ENCODE measurements at places on chromosomes 6 and 20. TPM values are rescaled to one million over a fixed set of nuclear protein-coding genes. Genes with fewer than 3 reads are reported as not detected.

The SLC32A1 gene
- not detected for total RNA-seq

The IL20RA gene
- total RNA-seq: not detected

The SLC25A27 gene
- 2.4 TPM for total RNA-seq

The ADGRB3 gene
- total RNA-seq: not detected

The UNC5CL gene
- not detected for total RNA-seq

The KCNK17 gene
- not detected for total RNA-seq

GRCh38 chr20:4574356-4574690 lies 147.4 kb upstream of the PRND start:
- no peaks in the 10 kb centered on the region for H3K27me3 ChIP-seq
- DNase-seq: no peak
- H3K36me3 ChIP-seq: no peaks in the 10 kb centered on the region
- H3K4me1 ChIP-seq: peaks cover 22% of the 10 kb centered on the region

- H3K27ac ChIP-seq: no peak overlapping the region
- H3K4me1 ChIP-seq: peaks cover 11% of the 10 kb centered on the region
Measured at GRCh38 chr20:11894062-11894461, 23.6 kb upstream of the BTBD3 start.

- H3K27ac ChIP-seq: no peak overlapping the region
- no peak overlapping the region for H3K4me3 ChIP-seq
- H3K27me3 ChIP-seq: peaks cover 17% of the 10 kb centered on the region
Measured at GRCh38 chr20:46243707-46244628, 64.3 kb downstream of the CDH22 start.

- no peaks in the 10 kb centered on the region for H3K36me3 ChIP-seq
- no peak overlapping the region for H3K4me3 ChIP-seq
- H3K27ac ChIP-seq: no peak overlapping the region
- DNase-seq: no peak
- H3K4me1 ChIP-seq: peaks cover 28% of the 10 kb centered on the region
Measured at GRCh38 chr6:154320181-154320580, 36.4 kb downstream of the IPCEF1 start.

DNA sequence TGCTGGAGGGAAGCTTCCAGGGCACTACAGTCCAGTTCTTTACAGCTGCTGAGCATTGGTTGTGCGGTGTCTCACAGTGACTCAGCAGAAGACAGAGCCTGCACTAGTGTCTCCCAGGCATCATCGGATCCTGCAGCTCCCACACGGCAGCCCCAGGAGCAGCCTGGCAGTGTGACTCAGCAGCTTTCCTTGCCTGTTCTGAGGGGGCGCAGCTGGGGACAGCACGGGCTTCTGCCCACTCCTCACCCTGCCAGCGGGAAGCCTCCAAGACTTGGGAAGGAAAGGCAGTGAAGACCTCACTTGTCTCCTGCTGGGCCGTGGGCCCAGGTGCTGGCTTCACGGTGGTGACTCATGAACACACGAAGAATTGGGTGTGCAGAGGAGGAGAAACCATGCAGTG lies 165.4 kb downstream of the SYNDIG1 start:
- H3K27me3 ChIP-seq: no peaks in the 10 kb centered on the region
- H3K4me1 ChIP-seq: peaks cover 6% of the 10 kb centered on the region
- peak; percentile 95 for DNase-seq
- no peaks in the 10 kb centered on the region for H3K36me3 ChIP-seq

GRCh38 chr6:83597051-83597450 lies 84.7 kb downstream of the PRSS35 start:
- no peaks in the 10 kb centered on the region for H3K36me3 ChIP-seq
- no peak for DNase-seq

DNA sequence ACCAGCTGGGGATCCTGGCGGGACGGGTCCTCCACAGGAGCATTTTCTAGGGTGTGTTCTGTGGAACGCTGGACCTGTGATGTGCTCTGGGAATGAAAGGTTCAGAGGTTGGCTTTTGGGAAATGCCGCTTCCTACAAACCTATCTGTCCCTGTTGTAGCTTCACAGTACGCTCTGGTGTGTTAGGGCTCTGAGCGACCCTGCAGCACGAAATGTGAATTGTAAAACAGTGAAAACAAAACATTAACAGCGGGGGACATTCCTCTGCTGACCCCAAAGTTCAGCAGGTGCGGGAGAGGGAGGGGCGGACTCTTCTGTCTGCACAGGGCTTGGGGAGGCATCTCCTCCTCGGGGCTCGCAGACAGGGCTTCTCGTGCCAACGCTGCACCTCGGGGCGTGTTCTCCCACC lies 155.9 kb downstream of the NRN1 start:
- H3K4me1 ChIP-seq: no peaks in the 10 kb centered on the region
- no peak for DNase-seq
- no peak overlapping the region for H3K27ac ChIP-seq
- no peaks in the 10 kb centered on the region for H3K36me3 ChIP-seq
- no peak overlapping the region for H3K4me3 ChIP-seq
